Osteocyte (in vitro differentiated cells): ENCODE measurements at places on chromosomes 4 and X. TPM values are rescaled to one million over a fixed set of nuclear protein-coding genes. Genes with fewer than 3 reads are reported as not detected.

Gene FGFR3
- 6.4 and 6.9 TPM in 2 replicates for total RNA-seq

DNA sequence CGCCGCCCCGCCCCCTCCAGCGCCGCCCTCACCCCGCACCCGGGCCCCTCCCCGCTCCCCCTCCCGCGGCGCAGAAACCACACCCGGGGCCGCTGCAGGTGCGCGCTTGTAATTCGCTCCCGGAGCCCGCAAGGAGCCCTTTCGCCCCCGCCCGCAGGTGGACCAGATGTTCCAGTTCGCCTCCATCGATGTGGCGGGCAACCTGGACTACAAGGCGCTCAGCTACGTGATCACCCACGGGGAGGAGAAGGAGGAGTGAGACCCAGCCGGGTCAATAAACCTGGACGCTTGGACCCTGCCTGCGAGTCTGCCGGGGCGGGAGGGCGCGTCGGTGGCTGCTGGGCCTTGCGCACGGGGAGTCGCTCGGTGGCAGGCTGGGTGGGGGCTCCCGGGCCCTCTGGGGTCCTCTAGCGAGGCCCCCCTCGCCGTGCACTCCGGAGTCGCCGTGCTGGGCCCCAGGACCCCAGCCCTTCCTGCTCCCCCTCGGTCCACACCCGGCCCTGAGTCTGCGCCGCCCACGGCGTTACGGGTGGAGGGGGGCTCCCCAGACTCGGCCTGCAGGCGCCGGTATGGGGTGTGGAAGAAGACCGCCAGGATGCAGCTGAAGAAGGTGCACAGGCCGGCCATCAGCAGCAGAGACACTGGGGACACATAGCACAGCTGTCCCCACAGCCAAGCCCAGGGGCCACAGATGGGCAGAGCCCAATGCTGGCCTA, 7.1 kb downstream of the SLC49A3 start:
- DNase-seq: no peak

GRCh38 chr4:38889143-38889542, 21.5 kb downstream of the FAM114A1 start:
- no peak for DNase-seq

DNA sequence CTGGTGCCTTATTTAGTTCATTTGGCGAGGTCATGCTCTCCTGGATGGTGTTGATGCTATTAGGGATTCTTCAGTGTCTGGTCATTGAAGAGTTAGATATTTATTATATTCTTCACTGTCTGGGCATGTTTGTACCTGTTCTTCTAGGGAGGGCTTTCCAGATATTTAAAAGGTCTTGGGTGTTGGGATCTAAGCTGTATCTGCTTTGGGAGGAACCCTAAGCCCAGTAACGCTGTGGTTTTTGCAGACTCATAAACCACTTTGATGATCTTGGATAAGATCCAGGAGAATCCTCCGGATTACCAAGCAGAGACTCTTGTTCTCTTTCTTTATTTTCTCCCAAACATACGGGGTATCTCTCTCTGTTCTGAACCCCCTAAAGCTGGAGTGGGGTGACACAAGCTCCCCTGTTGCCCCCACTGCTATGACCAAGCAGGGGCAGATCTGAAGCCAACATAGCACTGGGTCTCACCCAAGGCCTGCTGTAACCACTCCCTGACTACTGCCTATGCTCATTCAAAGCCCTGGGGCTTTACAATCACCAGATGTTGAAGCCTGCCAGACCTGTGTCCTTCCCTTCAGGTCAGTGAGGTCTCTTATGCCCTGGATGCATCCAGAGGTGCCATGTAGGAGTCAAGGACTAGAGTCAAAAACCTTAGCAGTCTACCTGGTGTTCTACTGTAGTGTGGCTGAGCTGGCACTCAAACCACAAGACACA, 187.6 kb downstream of the GUCY2F start:
- no peak for DNase-seq

GRCh38 chr4:156634612-156635011, 337.0 kb downstream of the PDGFC start:
- DNase-seq: no peak

- DNase-seq: no peak
Measured at GRCh38 chrX:42725196-42725595, 52.8 kb downstream of the PPP1R2C start.

- DNase-seq: no peak
Measured at GRCh38 chr4:149886786-149887490, 71.3 kb upstream of the IQCM start.
